Activated CD4-positive, alpha-beta T cell treated with anti-CD3 and anti-CD28 coated beads for 4 hours (primary cell): ENCODE measurements at places on chromosomes 5 and 9.

GRCh38 chr9:36451949-36452348 lies 51.9 kb upstream of the RNF38 start:
- DNase-seq: no peak

GRCh38 chr9:113456235-113456634 lies 7.3 kb upstream of the RGS3 start:
- no peak for DNase-seq

DNA sequence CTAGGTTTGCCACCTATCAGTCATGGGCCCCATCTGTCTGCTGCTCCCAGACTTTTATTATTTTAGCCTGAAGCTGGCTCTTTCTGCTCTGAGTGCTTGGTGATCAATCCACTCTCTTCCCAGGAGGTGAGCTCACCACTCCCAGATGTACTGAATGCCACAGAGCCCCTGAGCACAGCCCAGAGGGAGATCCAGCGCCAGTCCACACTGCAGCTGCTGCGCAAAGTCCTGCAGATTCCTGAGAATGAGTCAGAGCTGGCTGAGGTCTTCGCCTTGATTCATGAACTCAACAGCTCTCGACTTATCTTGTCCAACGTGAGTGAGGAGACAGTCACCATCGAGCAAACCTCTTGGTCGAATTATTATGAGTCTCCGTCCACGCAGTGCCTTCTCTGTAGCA lies 36.0 kb downstream of the HMGXB3 start:
- DNase-seq: no peak

- DNase-seq: no peak
These were observed 895.1 kb downstream of the TLE1 start for GRCh38 chr9:80794197-80794596.

GRCh38 chr5:157269165-157269671 lies 3.3 kb downstream of the CYFIP2 start:
- no peak for DNase-seq

GRCh38 chr5:75091597-75091996 lies 39.2 kb upstream of the GCNT4 start:
- no peak for DNase-seq

- no peak for DNase-seq
These were observed 80.4 kb downstream of the RGS3 start for GRCh38 chr9:113543982-113544303.

DNA sequence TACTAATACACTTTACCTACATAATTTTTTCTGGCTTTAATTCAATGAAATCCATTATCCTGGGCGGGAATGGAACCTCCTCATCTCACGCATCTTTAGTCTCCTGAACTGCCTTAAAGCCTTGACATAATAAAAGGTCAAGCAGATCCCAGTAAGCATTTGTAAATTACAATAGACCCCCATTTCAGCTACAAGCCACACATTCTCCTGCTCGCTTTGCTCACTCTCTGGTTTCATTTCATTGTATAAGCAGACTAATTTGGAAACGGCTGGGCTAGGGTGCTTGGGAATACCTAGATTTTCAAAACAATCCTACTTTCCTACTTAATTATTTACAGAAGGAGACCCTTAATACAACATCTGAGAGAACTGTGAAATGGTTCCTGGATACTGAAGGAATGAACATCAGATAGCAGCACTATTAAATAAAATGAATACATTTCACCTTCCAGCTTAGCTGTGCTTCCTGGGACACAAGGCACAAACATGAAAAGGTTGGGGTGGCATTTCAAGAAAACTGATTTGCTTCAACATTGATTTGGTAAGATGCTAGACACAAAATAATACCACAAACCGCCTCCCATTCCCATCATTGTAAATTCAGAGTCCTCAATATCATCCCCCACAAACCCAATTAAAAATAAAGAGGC lies 1.5 kb downstream of the JAKMIP2 start:
- DNase-seq: no peak

DNA sequence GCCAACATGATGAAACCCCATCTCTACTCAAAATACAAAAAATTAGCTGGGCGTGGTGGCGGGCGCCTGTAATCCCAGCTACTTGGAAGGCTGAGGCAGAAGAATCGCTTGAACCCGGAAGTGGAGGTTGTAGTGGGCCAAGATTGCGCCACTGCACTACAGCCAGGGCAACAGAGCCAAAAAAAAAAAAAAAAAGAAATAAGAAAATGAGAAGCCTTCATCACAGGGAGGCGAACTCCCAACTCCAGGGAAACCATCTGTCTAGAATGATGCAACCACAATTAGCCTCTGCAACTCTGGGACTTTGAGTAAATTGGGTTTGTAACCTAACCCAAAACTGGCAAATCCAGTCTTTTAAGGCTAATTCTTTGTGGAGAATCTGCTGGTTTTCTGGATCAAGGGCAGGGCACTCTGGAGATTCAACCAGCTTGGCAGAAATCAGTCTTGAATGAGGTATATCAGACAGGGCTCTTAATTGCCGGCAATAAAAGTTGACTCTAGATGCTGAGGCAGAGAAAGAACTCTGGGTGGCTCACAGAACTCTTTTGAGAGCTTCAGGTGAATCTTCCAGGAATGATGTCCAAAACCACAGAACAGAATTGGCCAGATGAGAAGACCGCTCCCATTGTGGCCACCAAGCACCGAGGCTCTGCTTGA lies 9.9 kb downstream of the S100Z start:
- no peak for DNase-seq

- DNase-seq: no peak
These were observed 29.9 kb downstream of the COL15A1 start for GRCh38 chr9:98973576-98973975.

GRCh38 chr9:127397646-127398274 lies 791 bp downstream of the SLC2A8 start:
- peak; percentile 35 for DNase-seq

- DNase-seq: no peak
These were observed 117.9 kb downstream of the HCN1 start for GRCh38 chr5:45578270-45578669.

GRCh38 chr5:55603922-55604321 lies 69.2 kb upstream of the PLPP1 start:
- no peak for DNase-seq

DNA sequence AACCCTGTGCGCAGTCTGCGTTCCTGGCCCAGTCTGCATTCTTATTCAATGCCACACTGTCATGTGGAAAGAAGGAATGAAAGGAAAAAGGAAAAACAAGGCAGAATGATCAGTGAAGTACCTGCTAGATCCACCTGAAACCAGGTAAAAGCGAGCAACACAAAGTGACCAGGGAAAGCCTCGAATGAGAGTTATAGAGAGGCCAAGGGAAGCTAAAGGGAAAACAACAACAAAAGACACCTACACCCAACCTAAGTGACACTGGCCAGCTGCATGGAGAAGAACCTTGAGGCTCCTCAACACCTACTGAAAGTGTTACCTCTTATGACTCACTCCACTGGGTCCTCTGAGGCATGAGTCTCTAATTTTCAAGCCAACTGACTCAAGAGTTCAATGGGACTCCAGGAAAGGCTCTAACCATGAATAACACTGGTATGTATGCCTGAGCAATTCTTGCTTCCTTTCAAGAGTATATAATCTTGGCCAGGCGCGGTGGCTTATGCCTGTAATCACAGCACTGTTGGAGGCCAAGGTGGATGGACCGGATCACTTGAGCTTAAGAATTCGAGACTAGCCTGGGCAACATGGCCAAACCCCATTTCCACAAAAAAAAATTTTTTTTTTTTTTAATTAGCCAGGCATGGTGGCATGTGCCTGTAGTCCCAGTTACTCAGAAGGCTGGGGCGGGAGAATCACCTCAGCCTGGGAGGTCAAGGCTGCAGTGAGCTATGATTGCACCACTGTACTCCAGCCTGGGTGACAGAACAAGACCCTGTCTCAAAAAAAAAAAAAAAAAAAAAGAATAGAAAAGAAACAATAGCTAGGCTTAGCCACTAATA lies 29.0 kb downstream of the MTMR12 start:
- DNase-seq: no peak

GRCh38 chr5:157670662-157671591 lies at the start of gene C5orf52:
Gene C5orf52 (plus strand): TSS chr5:157671533. CDS start chr5:157671615, 82 bp downstream.
- peak; percentile 30 for DNase-seq

DNA sequence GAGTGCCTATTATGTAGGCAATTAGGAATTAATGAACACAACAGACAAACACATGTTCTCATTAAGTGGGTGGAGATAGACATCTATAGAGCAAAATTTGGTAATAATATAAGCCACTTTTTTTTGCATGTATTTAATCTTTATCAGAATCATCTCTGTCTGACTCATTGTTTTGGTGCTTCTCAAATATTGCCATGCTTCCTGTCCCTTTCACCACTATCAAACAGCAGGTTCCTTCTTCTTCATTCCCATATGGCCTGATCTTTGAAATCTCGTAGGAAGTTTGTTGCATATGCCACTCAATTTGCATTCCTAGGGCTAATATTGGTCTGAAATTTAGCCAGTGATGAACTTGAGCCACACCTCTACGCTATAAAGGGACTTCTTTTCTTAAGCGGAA lies 128.9 kb upstream of the SPEF2 start:
- DNase-seq: no peak

DNA sequence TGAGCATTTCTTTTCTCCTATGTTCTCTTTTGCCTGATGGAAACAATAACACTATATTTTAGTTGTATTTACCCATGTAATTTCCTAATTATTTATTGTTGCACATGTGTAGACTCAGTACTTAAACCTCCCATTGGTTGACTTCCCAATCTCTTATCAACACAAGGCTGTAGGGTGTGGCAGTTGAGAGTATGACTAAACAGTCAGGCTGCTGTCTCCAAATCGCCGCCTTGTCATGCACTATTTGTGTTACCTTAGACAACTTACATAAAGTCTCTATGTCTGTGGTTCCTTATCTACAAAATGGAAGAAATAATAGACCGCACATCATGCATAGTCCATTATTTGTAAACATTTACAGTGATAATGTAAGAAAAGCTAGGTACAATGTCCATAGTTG lies 68.9 kb upstream of the EFNA5 start:
- DNase-seq: no peak

GRCh38 chr5:131495536-131496399 lies 139.3 kb downstream of the RAPGEF6 start:
- DNase-seq: no peak

- DNase-seq: no peak
These were observed 50.4 kb downstream of the ACO1 start for GRCh38 chr9:32434892-32435291.

- DNase-seq: no peak
These were observed 41.1 kb downstream of the G3BP1 start for GRCh38 chr5:151812757-151813309.

DNA sequence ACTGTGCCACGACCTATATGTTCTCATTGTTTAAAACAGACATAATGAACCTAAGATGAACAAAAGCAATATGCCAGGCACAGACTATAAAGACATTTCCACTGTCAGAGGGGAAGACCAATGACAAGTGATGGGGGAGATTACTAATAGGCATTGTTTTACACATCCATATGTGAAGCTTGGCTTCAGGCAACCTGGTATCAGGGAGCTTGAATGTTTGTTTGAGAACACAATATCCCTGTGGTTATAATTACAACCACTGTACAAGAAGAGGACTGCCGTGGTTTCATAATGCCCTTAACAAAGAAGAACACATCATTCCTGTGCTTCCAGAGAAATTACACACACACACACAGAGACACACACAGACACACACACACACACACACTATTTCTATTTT lies 385.7 kb downstream of the BNC2 start:
- DNase-seq: no peak

DNA sequence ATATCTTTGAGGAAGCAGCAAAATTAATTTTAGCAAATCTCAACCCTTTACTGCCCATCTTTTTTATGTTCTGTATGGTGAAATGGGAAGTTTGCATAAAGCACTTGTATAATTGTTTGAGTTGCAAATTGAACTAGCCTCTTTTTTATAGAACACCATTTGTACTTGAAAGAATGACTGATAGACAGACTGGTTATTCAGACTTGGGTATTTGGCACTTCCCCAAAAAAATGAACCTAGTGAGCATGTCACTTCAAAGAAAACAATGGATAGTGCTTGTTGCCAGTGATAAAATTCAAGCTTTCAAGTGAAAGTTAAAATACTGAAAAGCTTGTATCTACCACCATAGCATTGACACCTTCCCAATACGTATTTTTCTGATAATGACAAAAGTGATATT lies 115.8 kb downstream of the ERCC6L2 start:
- no peak for DNase-seq

- no peak for DNase-seq
These were observed 453.5 kb upstream of the CDH9 start for GRCh38 chr5:27491746-27492439.

- DNase-seq: no peak
These were observed 627.7 kb downstream of the CCDC171 start for GRCh38 chr9:16180546-16180945.

DNA sequence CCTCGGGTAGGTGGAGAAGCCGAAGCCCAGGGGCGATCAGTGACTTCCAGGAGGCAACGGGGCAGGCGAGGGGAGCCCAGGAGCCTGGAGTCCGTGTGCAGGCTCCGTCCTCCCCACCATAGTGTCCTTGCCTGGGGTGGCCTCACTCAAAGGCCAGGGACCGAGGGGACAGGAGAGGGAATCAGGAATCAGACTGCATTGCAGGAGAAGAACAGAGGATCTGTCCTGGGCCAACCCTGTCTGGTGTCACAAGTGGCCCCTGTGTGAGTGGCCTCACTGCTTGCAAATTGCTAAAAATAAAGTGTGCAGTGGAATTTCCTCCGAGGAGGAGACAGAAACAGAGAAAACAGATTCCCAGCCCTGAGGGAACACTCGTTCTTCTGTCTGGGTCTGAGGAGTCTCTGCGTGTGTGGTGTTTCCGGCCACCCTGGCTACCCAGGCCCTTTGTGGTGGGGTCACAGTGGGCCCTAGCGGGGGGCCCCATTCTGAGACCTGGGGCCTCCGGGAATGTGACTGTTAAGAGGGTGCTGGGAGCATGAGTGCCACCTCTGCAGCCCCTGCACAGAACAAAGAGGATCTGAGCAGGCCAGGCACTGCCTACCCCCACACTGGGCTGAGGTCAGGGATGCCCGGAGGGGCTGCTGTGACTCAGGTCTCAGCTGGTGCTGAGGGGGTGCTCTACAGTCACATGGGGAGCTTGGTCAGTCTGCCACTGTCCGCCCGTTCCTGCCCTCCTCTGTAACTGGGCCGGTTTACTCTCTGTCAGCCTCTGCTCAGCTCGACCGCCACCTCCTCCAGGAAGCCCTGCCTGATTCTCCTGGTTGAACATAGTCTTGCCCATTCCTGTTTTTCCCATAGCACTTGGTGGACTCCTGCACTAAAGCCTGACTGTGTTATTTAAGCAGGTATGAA lies 7.4 kb downstream of the TRAF1 start:
- peak; percentile 25 for DNase-seq

- DNase-seq: no peak
These were observed 36.8 kb downstream of the ELL2 start for GRCh38 chr5:95924720-95925377.

DNA sequence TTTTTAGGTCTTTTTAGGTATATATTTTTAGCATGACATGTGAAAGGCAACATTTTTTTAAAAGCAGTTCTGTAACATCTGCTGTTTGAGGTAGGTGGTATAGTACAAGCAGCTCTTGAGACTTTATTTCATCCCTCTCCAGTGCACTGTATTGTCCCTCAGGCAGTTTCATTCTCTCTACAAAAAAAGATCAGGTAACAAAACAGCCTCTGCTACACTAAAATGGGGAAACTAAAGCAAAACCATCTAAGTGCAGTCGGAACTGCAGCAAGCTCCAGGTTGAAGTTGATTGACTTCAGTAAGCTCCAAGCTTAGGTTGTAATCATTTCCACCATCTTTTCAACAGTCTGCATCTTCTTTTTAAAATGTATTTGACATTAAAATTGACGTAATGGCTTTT lies 195.6 kb downstream of the DEPDC1B start:
- no peak for DNase-seq

- no peak for DNase-seq
These were observed 149.8 kb downstream of the AUH start for GRCh38 chr9:91211919-91212318.
